Common myeloid progenitor, CD34-positive (primary cell): ENCODE measurements at places on chromosomes 2 and 18.

DNA sequence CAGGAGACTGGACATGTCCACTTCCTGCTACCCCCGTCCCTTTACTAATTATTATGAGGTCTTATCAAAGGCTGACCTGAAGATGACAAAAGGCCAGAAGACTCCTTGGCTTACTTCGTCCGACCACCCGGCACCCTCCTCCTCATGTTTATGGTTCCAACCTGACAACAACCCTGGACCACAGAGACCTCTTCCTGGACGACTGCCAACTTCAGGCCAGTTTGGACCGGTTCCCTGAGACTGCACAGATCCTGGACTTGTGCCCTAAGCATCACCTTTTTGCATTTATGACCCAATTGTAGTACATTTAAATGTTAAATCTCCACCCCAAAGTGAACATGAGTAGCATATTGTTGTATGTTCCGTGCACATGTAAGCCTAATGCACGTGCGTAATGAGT is 5.8 kb downstream of the DRC1 start:
- no peak for DNase-seq

- DNase-seq = no peak
Measured at GRCh38 chr18:57630754-57631595, 9.3 kb upstream of the NARS1 start.

DNA sequence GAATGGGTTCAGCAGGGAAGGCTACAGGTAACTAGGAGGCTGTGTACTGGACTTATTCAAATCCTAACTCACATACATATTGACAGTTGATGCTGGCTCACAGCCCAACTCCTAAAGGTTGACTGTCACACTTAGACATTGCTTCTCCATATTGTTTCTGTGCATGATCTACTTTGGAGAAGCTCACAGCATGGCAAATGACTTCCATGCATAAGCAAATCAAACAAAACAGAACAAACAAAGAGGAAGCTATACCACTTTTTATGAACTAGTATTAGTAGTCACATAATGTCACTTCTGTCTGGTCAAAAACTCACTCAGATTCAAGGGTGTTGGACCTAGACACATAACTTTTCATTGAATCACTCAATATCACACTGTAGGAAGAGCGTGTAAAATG is 43.8 kb upstream of the CDH19 start:
- no peak for DNase-seq

DNA sequence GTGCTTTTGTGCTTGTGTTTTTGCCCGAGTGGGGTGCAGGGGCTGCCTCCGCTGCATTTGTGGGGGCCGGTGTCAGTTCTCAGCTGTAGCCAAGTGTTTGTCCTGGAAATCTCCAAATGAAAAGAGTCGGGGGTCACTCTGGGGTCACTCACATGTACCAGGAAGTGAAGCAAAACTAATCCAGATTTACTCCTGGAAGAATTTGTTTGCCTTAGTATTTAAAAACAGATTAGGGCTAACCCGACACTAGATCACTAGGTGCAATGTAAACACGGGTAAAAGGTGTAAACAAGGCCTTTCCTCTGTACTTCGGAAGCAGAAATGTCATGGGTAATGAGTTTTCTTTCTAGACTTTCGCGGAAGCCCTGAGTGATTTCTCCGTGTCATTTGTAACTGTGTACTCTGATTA is 50.3 kb downstream of the GBX2 start:
- no peak for DNase-seq

DNA sequence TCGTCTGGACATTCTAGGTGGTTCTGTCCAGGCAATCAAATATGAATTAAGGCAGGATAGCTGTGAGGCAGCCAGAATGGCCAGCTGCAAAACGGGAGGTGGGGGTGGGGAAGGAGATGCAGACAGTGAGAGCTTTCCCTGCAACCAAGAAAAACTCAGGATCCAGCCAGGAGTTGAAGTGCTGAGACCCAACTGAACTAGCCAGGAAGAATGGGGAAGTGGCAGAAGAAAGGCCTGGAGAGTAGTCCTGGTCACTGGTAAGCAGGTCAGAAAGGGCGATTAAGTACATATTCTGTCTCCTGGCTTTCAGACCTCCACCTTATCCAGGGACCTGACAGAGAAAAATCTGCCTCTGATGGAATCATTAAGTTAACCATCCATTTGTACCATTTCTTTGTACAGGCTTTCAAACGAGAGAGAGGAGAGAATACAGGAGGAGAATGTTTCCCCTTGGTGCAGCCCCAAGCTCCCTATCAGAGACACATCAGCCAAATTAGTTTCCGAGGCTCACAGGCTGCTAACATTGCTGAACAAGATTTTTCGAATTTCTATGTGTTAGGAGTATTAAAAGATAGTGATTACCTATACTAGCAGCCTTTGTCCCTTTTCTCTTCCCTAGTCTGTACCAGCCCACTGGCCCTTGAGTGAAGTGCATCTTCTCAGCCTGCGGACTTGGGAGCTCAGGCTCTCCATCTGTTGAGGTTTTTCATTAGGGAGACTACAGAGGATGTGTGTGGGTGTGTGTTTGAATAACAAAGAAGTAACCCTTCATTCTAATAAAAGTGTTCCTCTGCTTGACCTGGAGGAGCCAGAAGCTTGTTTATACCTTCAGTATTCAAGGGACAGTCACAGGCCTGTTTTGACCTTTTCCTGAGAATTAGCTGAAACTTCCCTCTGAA is 12.5 kb upstream of the HOXD1 start:
- no peak for DNase-seq

- no peak for DNase-seq
Measured at GRCh38 chr18:73893880-73894279, 253.8 kb downstream of the FBXO15 start.

DNA sequence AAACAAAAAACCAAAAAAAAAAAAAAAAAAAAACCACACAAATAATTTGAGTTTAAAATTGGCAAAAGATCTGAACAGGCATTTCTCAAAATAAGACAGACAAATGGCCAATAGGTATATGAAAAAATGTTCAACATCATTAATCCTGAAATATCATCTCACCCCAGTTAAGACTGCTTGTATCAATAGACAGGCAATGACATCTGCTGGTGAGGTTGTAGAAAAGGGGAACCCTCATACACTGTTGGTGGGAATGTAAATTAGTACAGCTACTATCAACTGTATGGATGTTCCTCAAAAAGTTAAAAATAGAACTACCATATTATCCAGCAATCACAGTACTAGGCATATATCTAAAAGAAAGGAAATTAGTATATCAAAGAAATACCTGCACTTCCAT is 523.1 kb downstream of the XIRP2 start:
- peak; percentile 40 for DNase-seq

- DNase-seq = no peak
Measured at GRCh38 chr2:95232232-95232631, 24.9 kb downstream of the ZNF892 start.

GRCh38 chr2:176985871-176986270 is 226.7 kb upstream of the HNRNPA3 start:
- DNase-seq = no peak

- DNase-seq = no peak
Measured at GRCh38 chr2:107927034-107927534, 59.2 kb upstream of the SLC5A7 start.

DNA sequence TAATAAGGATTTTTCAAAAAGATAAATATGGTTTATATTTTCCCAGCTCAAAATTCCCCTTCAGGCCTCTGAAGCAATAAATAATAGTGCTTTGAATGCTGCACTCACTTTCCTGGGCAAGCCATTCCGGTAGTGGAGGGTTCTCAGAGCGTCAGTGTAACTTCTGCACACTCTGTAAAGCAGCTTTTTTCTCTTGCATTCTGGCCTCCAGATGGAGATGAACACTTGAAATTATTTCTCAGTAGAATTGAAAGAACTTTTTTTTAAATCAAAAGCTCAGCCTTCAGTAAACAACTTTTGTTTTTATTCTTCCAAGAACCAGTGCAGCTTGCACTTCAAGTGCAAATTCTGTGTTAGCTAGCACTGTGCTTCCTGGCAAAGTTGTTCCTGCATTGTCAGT is 281.1 kb upstream of the RAB12 start:
- no peak for DNase-seq

DNA sequence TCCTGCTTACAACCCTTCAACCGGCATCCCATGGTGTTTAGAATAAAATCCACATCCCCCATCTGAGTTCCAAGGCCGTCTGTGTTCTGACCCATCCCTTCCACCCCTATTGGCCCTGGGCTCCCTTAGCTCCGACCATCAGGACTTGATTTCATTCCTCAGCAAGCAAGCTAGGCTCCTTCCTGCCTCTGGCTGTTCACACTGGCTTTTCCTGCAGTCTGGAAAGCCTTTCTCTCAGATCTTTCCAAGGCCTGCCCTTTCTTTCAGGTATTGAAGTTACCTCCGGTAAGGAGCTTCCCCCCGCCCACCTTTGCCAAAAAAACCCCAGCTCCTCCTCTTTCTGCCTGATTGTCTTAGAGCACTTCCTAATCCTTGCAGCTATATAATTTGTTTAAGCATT is 86.8 kb downstream of the CLIP4 start:
- no peak for DNase-seq

- no peak for DNase-seq
Measured at GRCh38 chr2:9637330-9637729, 6.5 kb upstream of the YWHAQ start.

DNA sequence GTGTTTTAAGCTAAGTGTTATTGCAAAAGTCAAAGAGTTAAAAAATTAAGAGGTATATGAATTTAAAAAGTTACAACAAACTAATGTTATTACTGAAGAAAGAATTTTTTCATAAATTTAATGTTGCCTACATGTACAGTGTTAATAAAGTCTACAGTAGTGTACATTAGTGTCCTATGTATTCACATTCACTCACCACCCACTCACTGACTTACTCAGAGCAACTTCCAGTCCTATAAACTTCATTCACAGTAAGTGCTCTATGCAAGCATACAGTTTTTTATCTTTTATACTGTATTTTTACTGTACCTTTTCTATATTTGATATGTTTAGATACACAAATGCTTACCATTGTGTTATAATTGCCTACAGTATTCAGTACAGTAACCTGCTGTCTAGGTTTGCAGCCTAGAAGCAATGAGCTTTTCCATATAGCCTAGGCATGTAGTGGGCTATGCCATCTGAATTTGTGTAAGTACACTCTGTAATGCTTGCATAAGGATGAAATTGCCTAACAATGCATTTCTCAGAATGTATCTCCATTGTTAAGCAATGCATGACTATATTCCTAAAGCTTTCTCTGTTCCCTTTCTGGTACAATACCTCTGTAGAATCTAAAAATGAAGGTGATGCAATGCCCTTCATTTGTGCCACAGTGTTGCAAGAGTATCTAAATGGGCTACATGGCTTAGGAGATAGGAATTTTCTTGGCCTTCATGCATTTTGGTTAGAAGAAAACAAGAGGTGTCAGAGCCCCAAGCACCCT is 370.8 kb upstream of the NT5C1B start:
- DNase-seq = no peak

DNA sequence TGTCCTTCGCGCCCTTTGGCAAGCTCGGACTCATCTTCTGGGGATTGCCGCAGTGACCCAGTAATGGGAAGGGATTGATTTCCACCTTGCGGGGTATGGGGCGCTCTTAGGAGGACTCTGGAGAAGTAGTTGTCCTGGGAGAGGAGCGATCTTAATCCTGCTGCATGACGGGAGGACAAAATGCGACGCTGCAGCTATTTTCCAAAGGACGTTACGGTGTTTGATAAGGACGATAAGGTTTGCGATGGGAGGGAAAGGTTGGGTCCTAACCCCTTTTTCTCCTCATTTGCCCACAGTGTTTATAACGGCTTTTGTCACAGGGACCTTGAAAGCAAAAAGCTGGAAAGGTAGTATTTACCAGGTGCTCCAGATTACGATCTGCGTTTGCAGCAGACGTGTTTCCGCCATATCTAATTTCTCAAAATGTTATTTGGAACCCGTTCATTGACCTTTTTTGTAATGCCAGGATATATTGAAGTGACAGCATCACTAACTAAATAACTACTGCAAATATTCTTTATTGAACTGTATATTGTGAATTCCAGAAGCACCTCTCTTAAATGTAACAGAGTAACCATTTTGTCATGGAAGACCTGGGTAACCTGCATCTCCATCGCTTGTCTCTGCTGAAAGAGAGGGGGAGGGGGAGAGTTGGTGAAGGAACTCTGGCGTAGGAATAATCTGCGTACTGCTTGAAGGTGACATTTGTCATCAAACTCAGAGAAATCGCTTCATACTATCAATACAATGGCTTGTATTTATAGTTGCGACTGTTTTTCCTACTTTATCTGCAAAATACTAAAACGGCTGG is 590 bp downstream of the MDH1 start:
- peak; percentile 21 for DNase-seq

GRCh38 chr2:237540823-237541222 is 25.6 kb upstream of the PRLH start:
- DNase-seq = no peak

DNA sequence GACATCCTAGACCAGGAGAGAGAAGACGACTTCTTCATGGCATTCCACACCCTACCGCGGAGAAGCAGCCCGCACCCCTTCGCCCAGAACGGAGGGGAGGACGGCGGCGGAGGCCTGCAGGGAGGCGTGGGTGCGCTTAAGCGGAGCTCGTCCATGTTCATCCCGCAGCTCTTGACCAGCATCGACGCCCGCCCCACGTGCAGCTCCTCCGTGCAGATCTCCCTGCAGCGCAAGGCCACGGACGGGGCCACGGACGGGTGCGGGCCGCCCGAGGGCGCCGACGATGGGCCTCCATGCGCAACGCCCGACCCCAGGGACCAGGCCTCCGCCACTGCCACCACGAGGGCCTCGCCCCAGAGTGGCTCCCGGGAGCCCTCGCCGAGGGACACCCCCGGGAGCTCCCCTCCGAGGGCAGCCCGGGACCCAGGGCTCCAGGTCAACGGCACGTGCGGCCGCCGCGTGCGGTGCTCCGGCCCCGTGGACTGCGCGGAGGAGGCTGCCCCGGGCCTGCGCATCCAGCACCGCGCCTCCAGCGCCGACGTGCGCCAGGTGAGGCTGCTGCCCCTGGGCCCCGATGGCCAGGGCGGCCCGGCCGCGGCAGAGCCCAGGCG is 211.8 kb downstream of the NEDD4L start:
- no peak for DNase-seq

GRCh38 chr2:209977386-209978239 is 24.8 kb upstream of the RPE start:
- peak; percentile 56 for DNase-seq

- DNase-seq = no peak
Measured at GRCh38 chr2:198203336-198204069, 399.1 kb downstream of the PLCL1 start.

GRCh38 chr2:36789181-36789804 is 92.8 kb downstream of the VIT start:
- DNase-seq = peak; percentile 42
